ENCODE measurements at places on chromosomes 7 and 10.

- DNase-seq = peak; percentile 41
These were observed 655 bp downstream of the KLHL7 start for GRCh38 chr7:23106057-23106822.

GRCh38 chr7:94710256-94710655 is 54.3 kb upstream of the SGCE start:
- no peak for DNase-seq

- DNase-seq = no peak
These were observed 18.0 kb downstream of the RNLS start for GRCh38 chr10:88565072-88565471.

DNA sequence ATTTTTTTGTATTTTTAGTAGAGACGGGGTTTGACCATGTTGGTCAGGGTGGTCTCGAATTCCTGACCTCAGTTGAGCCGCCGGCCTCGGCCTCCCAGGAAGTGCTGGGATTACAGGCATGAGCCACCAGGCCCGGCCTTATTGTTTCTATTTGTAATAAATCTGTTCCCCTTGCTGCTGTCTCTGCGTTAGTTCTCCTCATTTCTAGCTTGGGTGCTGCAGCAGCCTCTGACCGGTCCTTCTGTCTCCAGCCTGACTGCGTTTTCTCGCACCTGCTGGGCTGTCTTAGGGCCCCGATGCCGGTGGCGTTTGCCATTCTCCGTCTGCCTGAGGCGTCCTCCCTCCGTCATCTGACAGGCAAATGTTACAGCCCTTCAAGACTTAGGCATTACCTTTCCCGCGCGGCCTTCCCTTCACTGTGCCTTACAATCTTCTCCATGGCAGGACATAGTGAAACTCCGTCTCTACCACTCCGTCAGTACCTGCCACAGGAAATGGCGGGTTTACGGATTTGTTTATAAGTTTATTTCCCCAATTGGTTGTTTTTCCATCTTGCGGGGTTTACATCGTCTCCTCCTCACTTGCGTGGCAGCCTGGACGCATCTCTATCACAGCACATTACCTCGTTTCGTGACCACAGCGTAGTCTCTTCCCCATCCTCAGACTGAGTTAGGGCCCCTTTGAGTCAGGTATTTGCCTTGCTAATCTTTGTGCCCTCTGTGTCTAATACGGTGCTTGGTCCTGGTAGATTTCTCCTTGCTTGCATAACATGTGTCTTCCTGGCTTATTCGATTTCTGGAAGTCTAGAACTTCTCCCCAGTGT is 2.3 kb upstream of the GIMAP8 start:
- DNase-seq = no peak

DNA sequence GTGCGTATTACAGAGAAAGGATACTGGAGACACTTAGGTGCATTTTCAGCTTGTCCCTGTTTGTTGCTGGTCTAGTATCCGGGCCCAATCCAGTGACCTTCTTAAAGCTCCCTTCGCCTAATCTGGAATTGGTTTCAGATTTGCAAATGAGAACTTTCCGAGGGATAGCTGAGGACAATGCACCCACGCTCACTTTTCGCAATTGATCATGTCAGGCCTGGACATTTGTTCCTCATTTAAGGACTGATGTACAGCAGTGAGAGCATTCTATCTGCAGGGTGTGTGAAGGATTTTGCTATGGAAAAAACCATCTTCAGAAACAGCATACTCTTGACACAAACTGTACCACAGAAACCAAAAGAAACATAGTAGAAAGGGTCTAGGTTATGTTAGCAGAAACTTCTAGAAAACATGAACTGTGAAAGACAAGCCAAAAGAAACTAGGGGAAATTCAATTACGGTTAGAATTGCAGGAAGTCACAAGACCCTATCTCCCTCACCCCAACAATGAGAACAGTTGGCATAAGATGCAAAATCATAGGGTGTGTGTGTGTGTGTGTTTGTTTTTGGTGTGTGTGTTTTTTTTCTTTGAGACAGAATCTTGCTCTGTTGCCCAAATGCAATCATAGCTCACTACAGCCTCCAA is 331.1 kb downstream of the CALN1 start:
- DNase-seq = no peak

- peak; percentile 30 for DNase-seq
These were observed 23.4 kb downstream of the ELFN1 start for GRCh38 chr7:1693419-1693990.

- no peak for DNase-seq
These were observed 248.3 kb downstream of the CDC14C start for GRCh38 chr7:49172639-49173038.

GRCh38 chr10:4651404-4652037 is 174.5 kb upstream of the AKR1E2 start:
- DNase-seq = no peak

DNA sequence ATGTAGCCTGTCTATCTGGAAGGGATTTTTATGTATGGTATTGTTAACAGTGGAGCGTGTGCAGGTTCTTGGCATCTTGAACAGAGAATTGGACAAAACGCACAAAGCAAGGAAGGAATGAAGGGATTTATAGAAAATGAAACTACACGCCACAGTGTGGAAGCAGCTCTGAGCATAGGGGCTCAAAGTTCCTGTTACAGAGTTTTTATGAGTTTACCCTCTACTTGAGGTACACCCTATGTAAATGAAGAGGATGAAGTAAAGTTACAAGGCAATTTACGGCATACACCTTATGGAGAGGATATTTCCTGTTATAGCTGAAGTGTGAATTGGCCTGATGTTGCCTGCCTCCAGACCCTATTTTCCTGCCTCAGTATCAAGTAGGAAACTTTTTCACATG is 33.3 kb downstream of the FANK1 start:
- no peak for DNase-seq

DNA sequence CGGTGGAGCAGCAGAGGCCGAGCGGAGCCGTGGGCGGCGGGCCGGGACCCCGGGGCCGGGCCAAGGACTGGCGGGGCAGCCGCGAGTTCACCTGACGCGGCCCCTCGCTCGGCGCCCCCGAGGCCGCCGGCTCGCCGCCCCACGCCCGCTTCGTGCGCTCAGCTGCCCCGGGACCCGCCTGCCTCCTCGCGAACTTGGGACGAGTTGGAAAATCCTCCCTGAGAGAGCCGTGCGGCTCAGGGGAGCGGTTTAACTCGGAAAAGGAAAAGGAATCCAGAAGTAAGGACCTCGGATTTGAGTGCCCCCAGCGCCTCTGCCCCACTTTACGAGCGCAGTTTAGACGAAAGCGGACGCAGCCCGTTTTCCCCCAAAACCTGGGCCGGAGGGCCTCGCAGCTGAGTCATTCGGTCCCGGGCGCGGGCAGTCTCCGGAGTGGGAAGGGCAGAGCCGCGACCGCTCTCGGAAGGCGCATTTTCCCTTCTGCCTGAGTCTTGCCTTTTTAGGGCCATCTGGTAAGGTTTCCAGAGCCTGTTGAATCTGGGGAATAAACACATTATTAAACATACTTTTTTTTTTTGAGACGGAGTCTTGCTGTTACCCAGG is 744 bp downstream of the CREM start:
- peak; percentile 34 for DNase-seq

DNA sequence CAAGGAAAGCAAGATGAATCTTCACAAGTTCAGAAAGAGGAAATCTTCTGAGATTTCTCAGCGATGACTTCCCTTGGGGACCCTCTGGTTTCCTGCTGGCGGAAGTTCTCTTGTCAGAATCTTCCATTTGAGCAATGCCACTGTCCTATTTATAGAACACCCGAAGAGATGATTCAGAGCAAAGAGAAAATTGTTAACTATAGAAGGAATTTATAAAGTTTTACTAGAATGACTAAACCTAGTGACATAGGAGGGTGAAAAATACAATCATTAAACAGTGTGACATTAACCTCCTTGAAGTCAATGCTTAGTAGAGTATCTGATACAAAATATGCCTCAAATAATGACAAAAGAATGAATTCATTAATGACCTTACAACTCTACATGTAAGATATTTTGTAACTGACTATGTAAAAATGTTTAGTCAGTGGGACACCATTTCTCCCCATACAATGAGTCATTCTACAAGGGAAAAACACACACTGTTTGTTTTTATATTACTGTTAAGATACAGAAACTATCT is 206.5 kb upstream of the CNTNAP2 start:
- DNase-seq = no peak

- DNase-seq = no peak
These were observed 112.7 kb downstream of the SND1 start for GRCh38 chr7:127764681-127765080.

GRCh38 chr7:30644286-30644955 is 37.8 kb downstream of the CRHR2 start:
- no peak for DNase-seq

DNA sequence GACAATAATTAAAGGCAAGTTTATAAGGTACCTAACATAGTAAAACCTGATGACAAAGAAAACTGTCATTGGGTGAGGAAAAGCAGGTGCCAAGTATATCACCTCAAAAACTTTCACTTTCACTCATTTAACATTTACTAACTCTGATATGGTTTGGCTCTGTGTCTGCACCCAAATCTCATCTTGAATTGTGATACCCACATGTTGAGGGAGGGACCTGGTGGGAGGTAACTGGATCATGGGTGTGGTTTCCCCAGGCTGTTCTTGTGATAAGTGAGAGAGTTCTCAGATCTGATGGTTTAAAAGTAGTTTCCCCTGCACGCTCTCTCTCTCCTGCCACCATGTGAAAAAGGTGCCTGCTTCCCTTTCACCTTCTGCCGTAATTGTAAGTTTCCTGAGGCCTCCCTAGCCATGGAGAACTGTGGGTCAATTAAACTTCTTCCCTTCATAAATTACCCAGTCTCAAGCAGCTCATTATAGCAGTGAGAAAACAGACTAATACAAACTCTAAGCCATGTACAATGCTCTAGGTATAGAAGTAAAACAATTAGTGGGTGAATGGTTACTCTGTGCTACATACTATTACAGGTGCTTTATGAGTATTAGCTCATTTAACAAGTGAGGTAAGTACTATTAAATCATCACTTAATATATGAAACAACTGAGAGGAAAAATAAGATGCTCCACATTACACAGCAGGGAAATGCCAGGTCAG is 199.0 kb downstream of the CHCHD3 start:
- no peak for DNase-seq

DNA sequence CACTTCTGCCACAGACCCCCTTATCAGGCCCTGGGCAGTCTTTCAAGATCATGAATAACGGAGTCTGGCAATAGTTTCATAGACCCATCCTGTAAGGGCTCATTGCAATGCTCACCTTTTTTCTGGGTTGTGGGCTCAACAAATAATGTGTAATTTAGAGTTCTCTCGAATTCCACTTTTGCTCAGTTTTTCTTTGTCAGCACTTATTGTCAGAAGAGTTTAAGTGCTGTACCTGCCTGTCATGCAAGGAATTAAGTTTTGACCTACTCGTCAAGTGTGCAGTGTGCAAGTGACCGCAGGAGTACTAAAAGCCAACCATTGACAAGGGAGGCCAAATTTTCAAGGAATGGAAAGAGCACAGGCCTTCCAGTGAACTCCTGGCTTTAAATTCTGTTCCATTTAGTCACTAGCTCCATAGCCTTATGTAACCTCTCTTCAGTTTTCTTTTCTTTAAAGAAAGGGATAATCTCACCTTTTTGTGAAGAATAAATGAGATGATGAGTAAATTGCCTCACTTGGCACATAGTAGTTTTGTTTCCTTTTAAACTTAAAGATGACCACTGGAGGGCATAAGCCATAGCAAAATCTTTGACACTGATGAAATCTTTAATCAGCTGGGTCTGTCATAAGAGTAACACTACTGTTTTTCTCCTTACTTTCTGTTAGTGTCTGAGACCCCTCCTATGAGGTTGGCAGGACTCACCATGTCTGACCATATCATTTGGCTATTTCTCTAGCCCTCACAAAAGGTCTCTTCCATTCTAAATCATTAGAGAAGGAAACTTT is 313.3 kb downstream of the TYW1 start:
- DNase-seq = no peak

Data from posterior cingulate gyrus (tissue), 11 donors.